ENCODE measurements at places on chromosomes 1 and 21.

GRCh38 chr1:156618853-156619581 is at the start of gene HAPLN2:
HAPLN2 (plus strand) TSS chr1:156619415; CDS start chr1:156623491, 4,076 bp downstream.
- no peak for DNase-seq

- no peak for DNase-seq
Measured at GRCh38 chr1:243706563-243706962, 143.5 kb downstream of the AKT3 start.

GRCh38 chr1:39102537-39103327 is 76.6 kb downstream of the NDUFS5 start:
- no peak for DNase-seq

- DNase-seq: no peak
Measured at GRCh38 chr1:204349602-204350001, 10.1 kb downstream of the PLEKHA6 start.

DNA sequence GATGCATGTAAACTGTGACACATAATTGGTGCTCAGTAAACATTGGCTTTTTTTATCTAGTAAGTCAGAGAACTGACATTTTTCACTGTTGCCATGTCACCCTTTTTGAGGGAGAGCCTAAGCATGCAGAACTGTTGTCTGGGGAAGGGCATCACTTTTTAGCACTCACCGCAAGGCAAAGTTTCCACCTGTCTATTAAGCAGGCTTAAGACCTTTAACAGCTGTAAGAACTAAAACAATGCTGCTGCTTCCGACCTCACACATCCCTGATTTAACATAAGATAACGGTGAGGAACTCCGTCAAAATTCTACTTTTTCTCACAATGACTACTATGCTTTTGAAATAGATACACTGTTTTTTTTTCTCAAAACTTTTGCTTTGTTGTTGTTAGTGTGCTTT is 554.8 kb downstream of the NUF2 start:
- DNase-seq: no peak

DNA sequence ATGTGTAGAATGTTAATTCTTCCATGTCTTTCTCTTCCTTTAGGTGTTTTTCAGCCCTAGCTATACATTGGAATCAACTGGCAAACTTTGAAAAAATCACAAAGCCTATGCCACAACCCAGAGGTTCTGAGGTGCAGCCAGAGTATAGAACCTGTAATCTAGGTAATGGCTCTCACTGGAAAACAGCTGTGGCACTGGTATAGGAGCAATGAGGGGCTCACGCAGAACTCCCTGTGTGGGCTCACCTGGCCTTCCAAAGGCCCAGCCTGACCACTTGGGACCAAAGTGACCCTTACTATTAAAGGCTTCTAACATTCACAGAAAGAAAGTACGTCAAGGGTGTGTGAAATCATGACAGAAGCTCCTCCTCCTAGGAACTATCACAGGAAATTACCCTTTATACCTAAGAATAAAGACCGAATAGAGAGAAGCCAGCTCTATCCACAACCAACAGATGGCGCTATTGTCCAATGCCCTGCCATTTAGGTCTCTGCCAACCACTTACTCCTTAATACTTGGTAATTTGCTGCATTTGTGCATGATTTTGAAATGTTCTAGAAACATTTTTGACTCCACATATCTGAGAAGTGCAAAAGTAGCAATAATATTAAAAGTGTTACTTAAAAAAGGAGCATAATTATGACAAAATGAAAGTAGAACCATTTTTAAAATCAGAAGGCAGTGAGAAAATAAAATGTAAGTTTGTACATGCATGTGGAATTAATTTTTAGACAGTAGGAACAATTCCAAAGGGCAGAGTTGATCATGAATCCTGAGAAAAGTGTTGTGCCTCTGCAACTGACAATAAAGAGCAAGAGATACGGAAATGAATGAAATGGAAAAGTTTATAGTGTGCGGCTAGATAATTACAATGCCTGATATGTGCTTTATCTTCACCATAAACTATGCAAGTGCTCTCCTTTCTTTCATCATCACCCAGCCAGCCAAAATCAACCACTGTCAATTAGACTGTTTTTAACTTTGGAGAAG is 93.1 kb upstream of the HAO2 start:
- no peak for DNase-seq

DNA sequence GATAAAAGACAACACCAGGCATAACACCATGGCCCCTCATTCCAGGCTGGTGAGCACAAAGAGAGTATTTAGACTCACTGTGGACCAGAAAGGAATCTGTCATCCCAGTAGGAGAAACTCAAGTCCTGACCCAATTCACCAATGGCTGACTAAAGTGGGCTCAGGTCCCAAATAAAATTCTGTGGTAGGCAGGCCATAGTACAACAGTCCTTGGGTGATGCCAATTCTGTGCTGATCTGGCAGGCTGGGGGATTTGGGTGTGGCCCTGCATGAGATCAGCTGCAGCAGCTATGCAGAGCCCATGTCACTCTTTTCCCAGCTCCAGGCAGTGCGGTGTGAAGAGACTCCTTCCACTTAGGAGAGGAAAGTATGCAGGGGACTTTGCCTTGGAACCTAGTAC is 245.1 kb downstream of the LBR start:
- no peak for DNase-seq

DNA sequence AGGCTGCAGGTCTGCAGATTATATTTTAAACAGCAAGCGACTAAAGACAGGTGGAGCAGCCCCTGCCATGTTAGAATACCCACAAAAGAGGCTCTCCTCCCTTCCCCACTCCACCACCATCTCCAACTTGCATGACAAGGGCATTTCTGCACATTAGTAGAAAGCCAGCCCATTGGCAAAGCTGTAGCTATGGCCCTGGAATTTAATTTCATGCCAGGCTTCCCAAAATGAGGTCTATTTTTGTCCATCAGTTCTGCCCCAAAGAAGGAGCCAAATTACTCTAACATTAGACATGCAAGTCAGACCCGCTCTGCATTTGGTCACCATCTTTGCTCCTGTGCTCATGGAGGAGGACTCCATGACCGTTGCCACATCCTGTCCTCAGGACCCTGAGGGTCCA is 115.2 kb downstream of the LAMC2 start:
- DNase-seq: no peak

GRCh38 chr1:23598424-23598823 is 39.1 kb upstream of the ID3 start:
- DNase-seq: no peak

- DNase-seq: no peak
Measured at GRCh38 chr1:66437136-66437401, 96.9 kb upstream of the SGIP1 start.

GRCh38 chr1:15714406-15715136 is 21.5 kb upstream of the SLC25A34 start:
- DNase-seq: no peak

DNA sequence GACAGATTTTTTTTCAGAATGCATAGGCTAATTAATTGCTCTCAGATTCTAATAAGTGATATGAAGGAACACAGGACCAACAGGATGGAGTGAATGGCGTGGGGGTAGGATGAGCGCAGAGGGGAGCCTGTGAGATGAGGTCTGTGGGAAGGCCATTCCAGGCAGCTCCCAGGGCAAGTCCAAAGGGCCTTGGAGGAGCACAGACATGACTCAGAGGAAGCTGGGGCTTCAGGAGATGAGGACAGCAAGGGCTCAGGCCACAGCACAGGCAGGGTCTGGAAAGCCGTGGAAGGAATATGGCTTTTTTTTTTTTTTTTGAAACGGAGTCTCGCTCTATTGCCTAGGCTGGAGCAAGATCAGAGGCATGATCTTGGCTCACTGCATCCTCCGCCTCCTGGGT is 35.1 kb downstream of the FMN2 start:
- DNase-seq: no peak

DNA sequence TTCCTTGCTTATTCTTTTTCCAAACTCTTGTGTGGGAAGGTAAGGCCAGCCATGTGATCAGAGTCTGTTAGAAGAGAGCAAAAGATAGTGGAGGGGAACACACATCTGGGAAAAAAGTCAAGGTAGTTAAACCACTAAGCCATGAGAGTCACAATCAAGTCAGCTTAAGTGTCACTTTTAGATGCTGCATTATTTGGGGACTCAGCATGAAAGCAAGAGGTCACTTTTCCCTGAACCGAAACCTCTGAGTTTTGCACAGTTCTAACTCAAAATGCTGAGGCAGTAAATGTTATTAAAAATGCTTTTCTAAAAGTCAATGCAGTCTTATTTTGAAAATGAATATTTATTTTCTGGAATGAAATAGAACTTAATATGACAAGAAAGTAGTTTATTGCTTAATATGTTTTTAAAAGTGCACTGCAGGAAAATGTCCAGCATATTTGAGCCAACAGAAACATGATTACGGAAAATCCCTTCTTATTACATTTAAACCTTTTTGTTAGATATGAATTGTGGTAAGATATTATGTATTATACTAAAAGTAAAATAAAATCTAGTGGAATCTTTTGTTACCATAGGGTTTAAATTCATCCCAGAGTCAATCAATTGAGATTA is 69.3 kb downstream of the RBM11 start:
- no peak for DNase-seq

GRCh38 chr1:12121212-12122003 is 45.4 kb upstream of the TNFRSF1B start:
- no peak for DNase-seq

DNA sequence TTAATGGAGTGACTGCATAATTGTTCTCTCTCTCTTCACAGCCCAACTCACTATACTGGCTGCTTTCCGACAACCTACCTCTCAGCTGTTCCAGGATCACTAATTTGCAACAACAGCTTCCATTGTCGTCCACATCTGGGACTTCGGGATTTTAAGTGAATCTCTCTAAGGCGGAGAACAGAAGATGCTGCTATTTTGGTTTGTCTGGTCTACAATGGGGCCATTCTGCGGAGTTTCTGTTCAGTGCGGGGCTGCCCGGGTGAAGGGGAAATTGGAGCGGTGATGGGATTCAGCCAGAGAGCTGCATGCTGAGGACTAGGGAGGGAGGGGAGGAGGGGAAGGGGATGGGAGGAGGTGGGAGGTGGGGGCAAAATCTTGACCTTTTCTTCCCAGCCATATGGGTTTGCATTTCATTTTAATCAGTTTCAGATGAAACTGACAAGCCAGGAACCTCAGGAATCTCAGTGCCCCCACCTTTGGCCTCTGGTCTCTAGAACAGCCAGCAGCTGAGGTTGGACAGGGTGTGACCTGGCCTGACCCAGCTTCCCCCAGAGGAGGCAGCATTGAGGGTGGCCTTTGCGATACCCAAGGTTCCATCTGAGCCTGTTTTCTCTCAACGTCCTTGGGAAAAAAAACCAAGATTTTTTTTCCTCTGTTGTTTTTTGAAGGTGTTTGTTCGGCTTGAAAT is 6.9 kb upstream of the SRP9 start:
- DNase-seq: no peak

GRCh38 chr1:7857985-7858384 is 5.1 kb upstream of the UTS2 start:
- no peak for DNase-seq

GRCh38 chr1:86714159-86714558 is 9.8 kb downstream of the SH3GLB1 start:
- no peak for DNase-seq

DNA sequence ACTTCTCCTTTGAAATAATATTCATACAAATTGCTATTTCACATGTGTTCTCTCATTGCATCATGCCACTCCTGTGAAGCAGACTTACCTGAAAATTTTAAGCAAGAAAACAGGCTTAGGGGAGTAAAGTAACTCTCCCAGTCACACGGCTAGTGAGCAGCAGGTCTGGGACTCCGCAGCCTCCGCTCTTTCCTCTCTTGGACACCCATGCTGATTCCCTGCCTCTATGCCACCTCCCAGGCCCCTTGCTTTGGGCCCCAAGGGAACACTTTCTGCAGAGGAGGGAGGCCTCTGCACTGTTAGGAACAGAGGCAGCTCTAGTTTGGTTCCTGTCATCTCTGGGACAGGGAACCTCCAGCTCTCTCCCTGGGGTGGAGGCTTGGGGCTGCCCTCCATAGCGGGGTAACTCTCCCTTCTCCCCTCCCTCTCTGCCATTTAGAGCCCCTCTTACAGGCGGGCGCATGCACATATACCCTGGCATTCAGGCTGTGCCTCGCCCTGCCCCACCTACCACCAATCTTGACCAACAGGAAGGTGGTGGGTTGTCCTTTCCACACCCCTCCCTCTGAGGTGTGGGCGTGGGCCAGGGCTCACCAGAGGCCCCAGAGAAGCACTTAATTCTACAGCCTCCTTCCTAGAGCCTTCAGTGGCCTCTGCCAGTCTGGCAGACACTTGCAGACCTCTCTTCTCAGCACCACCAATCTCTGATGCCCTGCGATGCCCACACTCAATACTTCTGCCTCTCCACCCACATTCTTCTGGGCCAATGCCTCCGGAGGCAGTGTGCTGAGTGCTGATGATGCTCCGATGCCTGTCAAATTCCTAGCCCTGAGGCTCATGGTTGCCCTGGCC is at the start of gene RXFP4:
RXFP4 (plus strand) TSS at position 646 of the 852 bp plus-strand sequence; CDS start at position 718, 72 bp downstream.
- DNase-seq: no peak

DNA sequence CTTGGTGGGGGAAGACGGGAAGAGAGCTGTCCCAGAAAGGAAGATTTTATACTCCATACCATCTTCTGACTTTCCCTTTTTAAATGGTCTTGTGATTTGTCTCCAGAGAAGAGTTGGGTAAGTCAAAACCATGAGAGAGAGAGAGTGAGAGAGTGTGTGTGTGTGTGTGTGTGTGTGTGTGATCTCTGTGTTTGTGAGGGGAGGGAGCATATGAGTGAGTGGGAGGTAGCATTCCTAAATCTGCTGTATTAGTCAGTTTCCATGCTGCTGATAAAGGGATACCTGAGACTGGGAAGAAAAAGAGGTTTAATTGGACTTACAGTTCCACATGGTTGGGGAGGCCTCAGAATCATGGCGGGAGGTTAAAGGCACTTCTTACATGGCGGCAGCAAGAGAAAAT is 102.0 kb upstream of the VANGL1 start:
- DNase-seq: no peak

GRCh38 chr1:185567440-185567839 is 166.8 kb upstream of the HMCN1 start:
- DNase-seq: no peak

- no peak for DNase-seq
Measured at GRCh38 chr1:213737398-213738035, 250.3 kb upstream of the PROX1 start.

GRCh38 chr1:100100202-100100601 is 32.5 kb downstream of the SASS6 start:
- DNase-seq: no peak

GRCh38 chr1:187871177-187871845 is 1042.6 kb downstream of the PLA2G4A start:
- DNase-seq: no peak

- no peak for DNase-seq
Measured at GRCh38 chr21:14403681-14404318, 20.9 kb upstream of the HSPA13 start.

- DNase-seq: no peak
Measured at GRCh38 chr1:39509360-39510009, 18.0 kb downstream of the BMP8A start.

GRCh38 chr1:241482761-241483250 is 36.7 kb downstream of the FH start:
- no peak for DNase-seq

DNA sequence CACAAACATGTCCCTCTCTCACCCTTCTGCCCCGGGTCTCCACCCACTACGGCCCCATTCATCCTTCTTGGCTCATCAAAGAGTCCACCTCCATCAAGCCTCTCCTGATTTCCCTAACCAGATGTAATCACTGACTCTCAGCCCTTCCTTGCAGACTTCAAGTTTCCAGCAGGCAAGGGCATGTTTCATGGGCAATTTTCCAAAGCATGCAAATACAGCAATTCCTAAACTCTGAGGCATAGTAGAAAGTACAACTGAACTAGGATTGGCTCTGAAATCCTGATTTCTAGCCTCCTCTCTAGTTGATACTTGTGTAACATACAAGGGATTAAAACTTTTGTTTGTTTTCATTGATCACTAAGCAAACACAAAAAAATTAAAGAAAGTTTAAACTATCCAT is 109.1 kb upstream of the GADD45A start:
- no peak for DNase-seq

- no peak for DNase-seq
Measured at GRCh38 chr1:203609979-203610493, 16.6 kb upstream of the ATP2B4 start.

GRCh38 chr1:170114906-170115305 is 30.9 kb upstream of the NTMT2 start:
- DNase-seq: no peak
